ENCODE measurements at places on chromosomes 5 and 9. TPM values are rescaled to one million over a fixed set of nuclear protein-coding genes. Genes with fewer than 3 reads are reported as not detected.

DNA sequence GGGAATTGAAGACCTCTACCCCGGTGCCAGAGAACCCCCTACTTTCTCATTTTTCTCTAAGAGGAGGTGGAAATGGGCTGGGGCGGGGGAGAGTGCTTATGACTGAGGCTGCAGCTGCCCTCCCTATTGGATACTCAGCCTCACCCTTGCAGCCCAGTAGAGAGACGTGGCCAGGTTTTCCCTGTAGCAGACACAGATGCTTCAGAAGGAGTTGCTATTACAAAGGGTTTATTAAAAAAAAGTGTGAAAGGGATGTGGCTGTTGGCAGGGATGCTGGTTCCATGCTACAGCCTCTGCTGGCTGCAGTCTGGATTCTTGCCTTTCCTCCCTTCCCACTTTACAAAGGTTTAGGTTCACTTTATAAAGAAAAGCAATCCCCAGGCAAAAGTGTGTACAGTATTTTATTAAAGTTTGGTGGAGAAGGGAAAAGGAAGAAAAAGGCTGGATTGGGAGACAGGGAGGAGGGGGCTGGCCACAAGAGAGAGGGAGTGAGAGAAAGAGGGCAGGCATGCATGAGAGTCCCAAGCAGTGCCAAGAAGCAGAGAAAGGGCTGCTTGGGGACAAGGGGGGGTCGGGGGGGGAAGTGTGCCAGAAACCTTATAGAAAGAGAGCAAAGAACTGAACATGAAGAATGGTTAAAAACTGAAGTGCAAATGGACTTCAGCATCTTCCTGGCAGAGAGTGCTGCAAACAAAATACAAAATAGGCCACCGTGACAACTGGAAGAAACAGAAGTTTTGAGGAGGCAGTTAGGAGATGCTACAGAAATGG is 29.5 kb upstream of the NFIB start:
- H3K27ac ChIP-seq: no peak overlapping the region
- no peaks in the 10 kb centered on the region for H3K36me3 ChIP-seq
- peaks cover 26% of the 10 kb centered on the region for H3K27me3 ChIP-seq
- peaks cover 3% of the 10 kb centered on the region for H3K4me1 ChIP-seq
- no peak overlapping the region for H3K4me3 ChIP-seq

- H3K27ac ChIP-seq: no peak overlapping the region
- H3K27me3 ChIP-seq: no peaks in the 10 kb centered on the region
- H3K36me3 ChIP-seq: peaks cover 2% of the 10 kb centered on the region
- H3K4me1 ChIP-seq: peaks cover 15% of the 10 kb centered on the region
Measured at GRCh38 chr9:92658611-92659010, 11.3 kb downstream of the IPPK start.

DNA sequence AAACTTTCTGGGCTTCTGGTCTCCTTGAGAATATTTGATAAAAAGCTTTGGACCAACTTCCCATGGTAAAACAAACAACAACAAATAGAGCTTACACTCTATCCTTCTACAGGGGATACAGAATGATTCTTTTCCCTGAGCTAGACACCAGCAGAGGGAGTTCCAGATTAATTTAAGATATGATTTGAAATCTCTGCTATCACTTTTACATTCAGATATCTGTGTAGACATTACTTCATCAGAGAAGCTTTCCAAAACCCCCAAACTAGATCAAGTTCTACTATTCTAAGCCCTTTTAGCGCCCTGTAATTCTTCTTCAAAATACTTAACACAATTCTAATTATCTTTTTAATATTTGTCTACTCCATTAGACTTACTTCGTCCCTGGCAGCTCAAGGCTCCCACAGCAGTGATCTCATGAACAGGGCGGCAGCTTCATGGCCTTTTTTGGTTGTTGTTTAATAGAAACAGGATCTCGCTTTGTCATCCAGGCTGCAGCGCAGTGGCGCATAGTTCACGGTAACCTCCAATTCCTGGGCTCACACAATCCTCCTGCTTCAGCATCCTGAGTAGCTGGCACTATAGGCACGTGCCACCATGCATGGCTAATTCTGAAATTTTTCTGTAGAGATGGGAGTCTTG is 955 bp upstream of the GALNT12 start:
- DNase-seq: no peak
- no peaks in the 10 kb centered on the region for H3K36me3 ChIP-seq

DNA sequence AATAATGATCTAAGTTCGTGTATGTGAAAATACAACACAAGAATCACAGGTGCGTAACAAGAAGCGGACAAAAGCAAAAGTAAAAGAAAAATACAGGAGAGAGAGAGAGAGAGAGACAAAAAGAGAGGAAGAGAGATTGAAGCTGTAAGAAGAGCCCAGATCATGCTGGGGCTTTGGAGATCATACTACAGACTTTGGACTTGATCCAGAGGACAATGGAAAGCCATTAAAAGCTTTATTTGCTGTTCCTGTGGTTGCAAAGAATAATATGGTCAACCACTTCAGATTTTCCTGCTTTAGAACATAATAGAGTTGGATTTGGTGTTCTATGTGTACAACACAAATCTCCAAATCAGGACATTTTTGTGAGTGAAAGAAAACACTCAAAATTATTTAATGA is 561.4 kb downstream of the CAAP1 start:
- H3K4me3 ChIP-seq: no peak overlapping the region
- DNase-seq: no peak
- no peak overlapping the region for H3K27ac ChIP-seq
- no peaks in the 10 kb centered on the region for H3K27me3 ChIP-seq
- no peaks in the 10 kb centered on the region for H3K4me1 ChIP-seq

DNA sequence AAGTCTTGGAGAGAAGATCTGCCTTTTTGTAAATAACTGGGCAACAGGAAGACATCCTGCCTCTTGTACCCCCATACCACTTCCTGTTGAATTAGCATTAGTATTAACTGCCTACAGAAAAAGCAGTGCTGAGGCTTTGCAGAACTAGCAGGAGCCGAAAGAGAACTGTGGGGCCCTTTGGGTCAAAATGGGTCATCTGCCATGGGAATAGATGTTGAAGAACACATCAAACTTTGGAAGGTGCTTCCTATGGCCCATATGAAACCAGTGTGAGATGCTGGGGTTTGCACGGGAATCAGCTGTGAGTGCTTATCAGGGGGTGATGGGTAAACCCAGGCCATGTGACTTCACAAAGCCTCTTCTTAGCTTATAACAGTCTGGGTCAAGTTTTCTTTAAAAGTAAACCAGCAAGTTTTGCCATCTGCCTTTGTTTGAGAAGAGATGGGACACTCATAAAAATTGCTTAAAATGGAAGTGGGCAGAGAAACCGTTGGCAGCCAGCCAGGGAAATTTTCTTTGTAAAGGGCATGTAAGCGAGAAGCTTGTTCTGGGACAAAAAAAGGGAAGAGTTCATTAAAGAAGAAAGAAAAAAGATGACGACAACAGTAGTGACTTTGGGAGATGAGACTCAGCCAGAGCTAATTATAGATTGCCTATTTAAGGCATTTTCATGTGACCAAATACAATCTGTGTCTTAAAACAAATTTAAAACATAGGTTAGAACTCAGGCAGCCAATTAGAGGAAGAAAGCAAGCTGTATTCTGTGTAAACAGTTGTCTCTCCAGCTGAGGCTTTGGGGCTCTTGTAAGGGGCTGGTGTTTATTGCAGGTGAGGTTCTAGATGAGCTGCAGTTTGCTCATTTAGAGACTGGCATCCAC is 4.4 kb downstream of the SLC25A25 start:
- peaks cover 2% of the 10 kb centered on the region for H3K36me3 ChIP-seq
- peak overlapping the region; percentile 97 for H3K27ac ChIP-seq
- no peak overlapping the region for H3K4me3 ChIP-seq
- H3K27me3 ChIP-seq: no peaks in the 10 kb centered on the region
- peak; percentile 32 for DNase-seq
- H3K4me1 ChIP-seq: peaks cover 31% of the 10 kb centered on the region

DNA sequence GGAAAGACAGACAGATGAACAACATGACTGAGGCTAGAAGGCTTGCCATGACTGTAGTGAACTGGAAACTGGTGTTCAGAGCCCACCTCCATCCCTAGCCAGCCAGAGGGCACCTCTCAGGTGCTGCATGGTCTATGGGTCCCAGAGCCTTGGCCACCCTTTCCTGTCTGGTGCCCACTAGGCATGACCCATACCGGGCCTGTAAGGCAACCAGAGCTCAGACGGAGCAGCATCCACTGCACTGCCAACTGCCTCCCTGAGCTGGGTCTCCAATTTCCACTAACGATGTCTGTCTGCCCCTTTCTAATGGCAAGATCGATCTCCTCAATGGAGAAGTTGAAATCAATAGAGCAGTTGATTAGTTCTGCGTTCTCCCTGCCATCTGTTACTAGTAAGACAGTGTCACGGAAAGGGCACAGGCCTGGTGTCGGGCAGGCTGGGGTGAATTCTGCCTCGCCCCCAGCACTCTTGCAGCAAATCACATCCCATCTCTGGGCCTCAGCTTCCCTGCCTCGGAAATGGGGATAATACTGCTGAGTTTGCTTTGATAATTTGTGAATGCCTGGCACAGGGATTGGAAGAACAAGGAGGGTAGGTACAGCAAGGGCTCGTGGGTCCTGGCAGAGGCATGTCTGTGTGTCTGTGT is 172.3 kb upstream of the MVB12B start:
- no peaks in the 10 kb centered on the region for H3K36me3 ChIP-seq
- no peak overlapping the region for H3K4me3 ChIP-seq
- H3K27ac ChIP-seq: no peak overlapping the region
- H3K4me1 ChIP-seq: no peaks in the 10 kb centered on the region
- DNase-seq: no peak

GRCh38 chr5:170355601-170356098 is 33.5 kb downstream of the KCNMB1 start:
- H3K27ac ChIP-seq: no peak overlapping the region
- H3K4me3 ChIP-seq: no peak overlapping the region
- H3K4me1 ChIP-seq: peaks cover 4% of the 10 kb centered on the region
- DNase-seq: no peak
- H3K27me3 ChIP-seq: peaks cover 57% of the 10 kb centered on the region

- no peak overlapping the region for H3K27ac ChIP-seq
- no peak for DNase-seq
- no peaks in the 10 kb centered on the region for H3K36me3 ChIP-seq
- H3K4me1 ChIP-seq: peaks cover 2% of the 10 kb centered on the region
Measured at GRCh38 chr5:101362067-101362466, 459.0 kb upstream of the ST8SIA4 start.

GRCh38 chr5:32283539-32284377 is 29.0 kb downstream of the MTMR12 start:
- H3K27me3 ChIP-seq: no peaks in the 10 kb centered on the region
- peaks cover 24% of the 10 kb centered on the region for H3K4me1 ChIP-seq
- H3K36me3 ChIP-seq: no peaks in the 10 kb centered on the region

- H3K27ac ChIP-seq: no peak overlapping the region
- H3K4me1 ChIP-seq: no peaks in the 10 kb centered on the region
- H3K27me3 ChIP-seq: peaks cover 25% of the 10 kb centered on the region
- DNase-seq: no peak
Measured at GRCh38 chr9:133518200-133518599, 6.6 kb downstream of the MYMK start.

- DNase-seq: no peak
- no peak overlapping the region for H3K27ac ChIP-seq
- H3K27me3 ChIP-seq: peaks cover 21% of the 10 kb centered on the region
Measured at GRCh38 chr5:119417891-119418605, 34.2 kb upstream of the HSD17B4 start.

DNA sequence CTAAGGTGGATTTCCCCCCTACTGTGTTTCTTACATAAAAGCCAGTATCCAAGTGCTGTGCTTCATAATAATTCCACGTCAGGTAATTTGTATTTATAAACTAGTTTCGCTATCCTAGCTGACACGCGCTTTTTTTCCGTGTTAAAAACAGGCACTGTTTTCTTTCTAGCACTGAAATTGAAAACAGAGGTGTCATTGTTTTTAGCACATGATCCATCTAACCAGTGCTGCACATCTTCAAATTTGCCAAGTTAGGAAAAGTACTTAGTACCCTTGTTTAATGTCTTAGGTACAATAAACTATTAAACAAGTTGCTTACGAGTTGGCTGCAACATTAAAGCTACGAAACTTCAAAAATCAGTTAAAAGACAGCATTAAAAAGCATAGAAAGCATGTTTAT is 49.9 kb downstream of the JMY start:
- H3K36me3 ChIP-seq: peaks cover 4% of the 10 kb centered on the region
- no peak for DNase-seq
- peaks cover 20% of the 10 kb centered on the region for H3K4me1 ChIP-seq
- H3K27me3 ChIP-seq: no peaks in the 10 kb centered on the region
- H3K27ac ChIP-seq: no peak overlapping the region

GRCh38 chr9:79742110-79742721 is 170.5 kb downstream of the TLE4 start:
- H3K4me1 ChIP-seq: no peaks in the 10 kb centered on the region
- no peak overlapping the region for H3K4me3 ChIP-seq
- no peak overlapping the region for H3K27ac ChIP-seq
- H3K27me3 ChIP-seq: no peaks in the 10 kb centered on the region
- H3K36me3 ChIP-seq: no peaks in the 10 kb centered on the region

DNA sequence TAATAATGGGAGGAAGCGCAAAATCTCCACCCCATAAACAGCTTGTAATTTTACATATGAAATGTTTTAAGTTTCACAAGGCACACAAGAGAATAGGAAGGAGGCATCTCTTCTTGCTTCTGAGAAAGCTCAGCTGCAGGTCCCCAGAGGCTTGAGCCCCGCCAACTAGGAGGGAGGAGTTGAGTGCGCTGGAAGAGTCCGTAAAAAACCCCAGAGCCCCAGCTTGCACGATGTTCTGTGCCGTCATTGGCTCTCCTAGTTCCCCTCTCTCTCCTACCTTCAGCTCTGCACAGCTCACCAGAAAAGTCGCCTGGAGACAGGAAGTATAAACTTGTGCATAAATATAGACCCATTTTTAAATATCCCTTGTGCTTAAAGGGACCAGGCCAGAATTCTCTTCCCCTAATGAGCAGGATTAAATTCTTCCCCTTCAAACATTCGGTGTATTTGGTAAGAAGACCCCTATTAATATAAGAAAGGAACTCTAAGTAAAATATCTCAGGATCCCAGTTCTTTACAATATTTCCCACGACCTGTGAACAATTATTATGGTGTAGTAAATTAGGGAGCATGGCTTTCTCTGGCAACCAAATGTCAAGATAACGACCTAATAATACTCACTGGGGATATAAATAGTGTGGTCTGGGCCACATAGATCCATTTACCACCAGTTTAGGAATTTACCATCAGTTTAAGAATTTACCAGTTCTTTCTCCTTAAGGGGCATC is 13.7 kb downstream of the GLRX start:
- H3K36me3 ChIP-seq: peaks cover 4% of the 10 kb centered on the region
- peak overlapping the region; percentile 79 for H3K4me3 ChIP-seq
- no peaks in the 10 kb centered on the region for H3K27me3 ChIP-seq
- H3K27ac ChIP-seq: peak overlapping the region; percentile 96

The ORM2 gene
- not detected for total RNA-seq

The ZNF462 gene
- total RNA-seq: 11.0 TPM

The IRX2 gene
- total RNA-seq: not detected

The TARS1 gene
- 49.0 TPM for total RNA-seq

The SPINK7 gene
- total RNA-seq: not detected

The GLRA1 gene
- total RNA-seq: not detected

The CKMT2 gene
- total RNA-seq: not detected

The GDA gene
- total RNA-seq: not detected
